Transverse colon (tissue), 4 donors: ENCODE measurements at places on chromosomes 4 and X. TPM values are rescaled to one million over a fixed set of nuclear protein-coding genes. Genes with fewer than 3 reads are reported as not detected.

GRCh38 chrX:71666240-71667223 is 814 bp upstream of the LOC101059915 start:
- no peak for DNase-seq

DNA sequence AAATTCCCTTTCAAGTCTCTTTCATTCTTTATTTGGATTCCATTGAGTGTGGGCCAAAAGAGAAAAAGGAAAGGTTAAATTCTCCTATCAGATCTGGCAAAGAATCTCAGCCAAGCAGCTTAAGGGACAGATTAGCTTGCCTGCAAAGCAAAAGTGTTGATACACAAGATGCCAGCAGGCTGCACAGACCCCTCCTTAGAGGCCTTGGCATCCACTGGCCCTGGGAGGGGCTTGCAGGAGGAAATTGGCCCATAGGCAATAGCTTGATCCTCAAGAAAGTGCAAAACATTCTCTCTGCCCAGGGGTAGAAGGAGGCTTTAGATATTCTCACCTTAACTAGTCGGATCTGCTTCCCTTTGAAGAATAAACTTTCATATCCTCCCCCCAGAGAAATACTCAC is 300.4 kb upstream of the CPEB2 start:
- no peak for DNase-seq

- no peak for DNase-seq
These were observed 48.8 kb downstream of the HS6ST2 start for GRCh38 chrX:132909643-132910042.

DNA sequence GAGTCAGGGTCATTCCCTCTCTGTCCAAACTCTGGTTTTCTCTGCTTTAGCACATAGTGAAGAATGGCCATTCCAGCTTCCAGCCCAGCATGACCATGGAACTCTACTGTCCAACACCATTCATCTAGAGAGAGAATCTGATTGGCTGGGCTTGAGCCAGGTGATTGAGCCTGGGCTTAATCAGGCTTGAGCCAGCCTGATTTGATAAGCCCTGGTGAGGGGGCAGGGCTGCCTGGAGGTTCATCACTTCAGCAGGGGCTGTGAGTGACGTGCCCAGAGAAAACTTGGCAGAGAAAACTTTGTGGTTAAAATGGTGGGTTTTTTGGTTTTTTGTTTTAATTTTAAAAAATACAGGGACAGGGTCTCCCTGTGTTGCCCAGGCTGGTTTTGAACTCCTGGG is 62.5 kb downstream of the KIAA0232 start:
- DNase-seq: no peak

- no peak for DNase-seq
These were observed 13.8 kb downstream of the MAD2L1 start for GRCh38 chr4:120052856-120053255.

COX18 gene
- total RNA-seq: 10.9 TPM

- DNase-seq: no peak
These were observed 240.4 kb downstream of the GABRG1 start for GRCh38 chr4:45883421-45883820.

GRCh38 chr4:38071801-38072431 is 111.7 kb downstream of the PTTG2 start:
- DNase-seq: no peak

DNA sequence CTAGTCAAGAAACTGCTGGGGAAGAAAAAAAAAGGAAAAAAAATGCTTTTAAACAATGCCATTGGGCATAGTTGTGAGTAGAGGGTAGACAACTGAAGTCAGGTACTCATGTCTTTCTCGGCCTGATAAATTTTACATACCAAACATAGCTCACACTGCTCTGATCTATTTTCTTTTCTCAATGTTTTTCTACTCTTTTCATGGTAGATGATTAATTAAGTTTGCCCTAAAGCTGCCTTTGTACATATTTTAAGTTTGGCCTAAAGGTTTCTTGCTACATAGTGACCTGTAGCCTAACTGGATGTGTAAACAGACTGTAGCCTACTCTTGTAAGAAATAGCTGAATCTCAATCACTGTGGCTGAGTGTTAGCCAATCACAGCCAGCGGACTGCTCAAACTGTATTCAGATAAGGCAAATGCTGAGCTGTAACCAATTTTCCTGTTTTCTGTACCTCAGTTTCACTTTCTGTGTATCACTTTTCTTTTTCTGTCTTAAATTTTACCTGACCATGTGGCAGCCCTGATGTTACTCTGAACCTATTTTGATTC is 121.0 kb downstream of the PCDH10 start:
- DNase-seq: no peak

- DNase-seq: no peak
These were observed 143.5 kb upstream of the LNX1 start for GRCh38 chr4:53734584-53735353.

DNA sequence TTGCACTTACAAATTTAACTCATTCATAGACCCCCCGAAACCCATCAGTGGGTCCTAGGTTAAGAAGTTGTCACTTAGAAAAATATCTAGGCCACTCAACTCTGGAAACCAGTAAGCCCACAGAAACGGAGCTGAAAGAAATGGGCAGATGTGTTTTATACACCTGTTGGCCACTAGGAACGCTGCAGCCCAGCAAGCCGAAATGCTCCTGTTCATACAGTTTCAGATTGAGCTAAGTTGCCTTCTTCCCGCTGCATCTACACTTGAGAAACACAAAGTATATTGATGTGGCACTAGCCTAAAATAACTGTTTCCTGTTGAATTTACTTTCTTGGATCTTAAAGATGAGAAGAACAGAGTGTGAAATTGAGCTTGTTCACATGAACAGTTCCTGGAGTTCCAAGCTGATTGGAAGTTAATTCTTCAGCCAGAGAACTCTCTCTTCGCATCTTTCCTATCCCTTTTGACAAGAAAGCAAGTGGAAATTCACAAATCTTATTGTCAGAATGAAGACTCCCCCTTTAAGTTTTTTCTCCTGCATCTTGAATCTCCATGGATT is 174.1 kb downstream of the RBMX2 start:
- peak; percentile 26 for DNase-seq

GRCh38 chr4:15413623-15414019 is 14.2 kb upstream of the C1QTNF7 start:
- no peak for DNase-seq

GRCh38 chr4:57136281-57136680 is 26.1 kb upstream of the IGFBP7 start:
- no peak for DNase-seq

FGFR3 gene
- 78.4 TPM for total RNA-seq

ZAR1 gene
- total RNA-seq: not detected

DNA sequence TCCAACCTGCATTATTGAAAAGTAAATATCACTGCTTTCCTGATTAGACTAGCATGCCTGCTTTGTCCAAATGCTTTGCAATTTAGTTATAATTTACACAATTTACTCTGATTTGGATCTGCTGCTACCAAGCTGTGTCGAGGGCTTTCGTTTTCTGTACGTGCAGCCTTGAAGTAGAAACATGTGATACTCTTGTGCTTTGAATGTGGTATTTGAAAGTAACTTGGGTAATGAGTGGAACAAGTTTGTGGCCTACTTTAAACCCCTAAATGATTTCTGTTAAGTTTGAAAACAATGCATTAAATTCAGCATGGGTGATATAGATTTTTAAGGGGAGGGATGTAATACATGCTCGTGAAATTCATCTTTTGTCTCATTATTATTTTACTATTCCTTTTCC is 240.7 kb downstream of the IQCM start:
- DNase-seq: no peak

GRCh38 chr4:136599890-136600289 is 932.4 kb downstream of the PCDH18 start:
- no peak for DNase-seq

CFP gene
- total RNA-seq: 2.6 TPM

- DNase-seq: no peak
These were observed 22.0 kb downstream of the SMIM14 start for GRCh38 chr4:39616651-39617050.

USP17L24 gene
- total RNA-seq: not detected
